ENCODE measurements at places on chromosomes 6 and 20.

DNA sequence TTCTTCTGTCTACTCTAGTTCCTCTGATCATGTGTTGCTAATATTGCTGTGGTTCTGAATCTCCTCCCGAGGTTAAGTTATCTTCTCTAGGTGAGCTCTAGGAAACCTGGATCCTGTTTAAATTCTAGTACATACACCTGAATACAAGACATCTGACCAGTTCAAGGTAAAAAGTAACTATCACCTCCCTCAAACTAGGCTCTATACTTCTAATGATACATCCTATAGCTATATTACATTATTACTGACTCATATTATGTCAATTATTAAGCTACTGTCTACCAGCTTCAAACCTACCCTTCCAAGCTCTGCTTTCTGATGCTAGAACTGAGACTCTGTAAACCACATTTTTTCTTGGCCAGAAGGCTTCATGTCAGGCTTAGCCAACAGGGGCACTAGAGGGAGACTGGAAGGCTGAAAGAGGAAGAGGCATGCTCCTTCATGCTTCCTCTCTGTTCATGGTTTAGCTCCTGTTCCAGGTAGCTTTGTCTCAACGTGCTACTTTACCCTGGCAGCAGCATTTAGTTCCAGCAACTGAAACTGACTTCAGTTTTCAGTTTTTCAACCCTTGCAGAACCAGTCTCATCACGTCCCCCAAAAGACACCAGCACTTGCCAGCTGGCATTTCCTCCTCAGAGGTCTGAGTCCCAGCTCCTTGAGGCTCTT is 148.4 kb upstream of the TOP1 start:
- DNase-seq, result no peak

DNA sequence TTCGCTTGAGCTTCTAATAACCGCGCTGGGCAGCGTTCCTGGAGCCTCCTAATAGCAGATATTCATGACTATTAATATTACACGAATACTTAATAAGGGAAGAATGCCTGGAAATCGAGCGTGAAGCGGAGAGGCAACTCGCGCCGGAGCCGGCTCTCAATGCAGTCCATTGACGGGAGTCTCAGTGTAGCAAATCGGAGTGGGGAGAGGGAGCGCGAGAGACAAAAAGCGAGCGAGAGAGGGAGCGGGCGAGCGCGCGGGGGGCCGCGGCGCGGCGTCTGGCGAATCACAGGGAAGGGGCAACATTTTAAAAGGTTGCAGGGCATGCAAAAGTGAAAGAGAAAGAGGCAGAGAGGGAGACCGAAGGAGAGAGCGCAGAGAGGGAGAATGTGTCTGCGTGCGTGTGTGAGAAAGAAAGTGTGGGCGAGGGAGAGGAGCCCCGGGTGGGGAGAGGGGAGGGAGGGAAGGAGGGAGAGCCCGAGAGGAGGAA is 2.9 kb downstream of the TFAP2A start:
- DNase-seq, result no peak

- no peak for DNase-seq
These were observed 21.4 kb downstream of the PYGB start for GRCh38 chr20:25269057-25269832.

- DNase-seq, result no peak
These were observed 84.7 kb downstream of the ASXL1 start for GRCh38 chr20:32442630-32443373.

DNA sequence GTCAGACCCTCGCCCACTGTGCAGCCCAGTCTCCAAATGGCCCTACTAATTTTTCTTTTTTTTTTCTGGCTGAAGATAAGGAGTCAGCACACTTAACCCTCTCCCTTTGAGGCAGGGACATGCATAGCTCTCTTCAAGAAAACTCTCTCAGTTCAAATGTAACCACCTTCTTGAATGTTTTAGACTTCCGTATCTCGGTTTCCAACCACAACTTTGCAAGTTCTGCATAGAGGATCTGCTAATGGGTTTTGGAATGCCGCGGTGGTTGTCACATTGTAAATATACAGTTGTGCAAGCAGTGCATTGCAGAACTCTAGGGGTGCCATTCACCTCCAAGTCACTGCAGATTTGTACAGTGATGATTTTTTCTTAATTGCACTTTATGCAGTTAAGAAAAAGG is 59.4 kb upstream of the SLC35B3 start:
- DNase-seq, result no peak

DNA sequence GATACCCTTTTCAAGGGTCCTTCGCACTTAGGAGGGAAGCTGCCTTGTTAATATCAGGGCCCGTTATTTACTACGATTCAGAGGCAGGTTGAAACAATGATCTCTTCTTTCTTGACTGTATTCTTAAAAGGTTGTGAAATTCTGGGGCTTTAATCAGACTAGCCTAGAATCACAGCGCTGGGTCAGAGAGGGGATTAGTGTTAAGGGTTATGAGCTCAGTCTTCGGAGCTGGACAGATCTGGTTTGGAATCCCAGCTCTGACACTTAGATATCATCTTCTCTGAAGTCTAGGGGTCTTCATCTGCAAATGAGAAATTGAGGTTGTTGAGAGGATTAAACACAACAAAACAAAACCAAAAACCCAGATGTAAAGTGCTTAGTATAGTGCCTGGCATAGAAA is 77.4 kb downstream of the CD83 start:
- no peak for DNase-seq

DNA sequence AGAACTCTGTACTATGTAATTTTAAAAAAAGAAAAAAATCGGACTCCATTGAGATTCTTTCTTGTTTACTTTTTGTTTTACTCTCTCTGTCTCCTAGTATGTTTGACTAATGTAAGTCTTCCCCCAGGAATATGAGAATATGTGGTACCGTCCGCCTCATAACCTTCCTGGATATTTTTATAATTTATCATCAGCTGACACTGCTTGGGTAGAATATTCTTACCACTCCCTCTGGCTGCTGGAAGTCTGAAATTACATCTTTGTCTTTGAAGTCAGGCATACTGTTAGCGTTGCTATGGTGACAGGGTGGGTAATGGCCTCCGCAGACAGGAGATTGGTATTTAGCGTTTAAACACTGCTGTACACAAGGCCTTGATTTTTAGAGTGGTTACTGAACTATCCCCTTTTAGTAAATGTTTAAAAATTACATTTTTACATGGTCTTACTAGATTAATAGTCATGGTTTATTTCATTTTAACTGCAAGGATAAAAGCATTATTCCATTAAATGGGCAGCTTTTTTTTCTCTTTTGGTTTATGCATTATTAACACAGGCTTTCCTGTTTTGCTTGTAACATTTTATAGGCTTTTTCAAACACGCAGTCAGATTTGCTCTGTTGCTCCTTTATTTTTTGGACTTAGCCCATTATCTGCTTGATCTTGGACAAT is 176.4 kb downstream of the ARID1B start:
- DNase-seq, result no peak

- no peak for DNase-seq
These were observed 61.7 kb upstream of the SLC22A23 start for GRCh38 chr6:3518356-3519190.

DNA sequence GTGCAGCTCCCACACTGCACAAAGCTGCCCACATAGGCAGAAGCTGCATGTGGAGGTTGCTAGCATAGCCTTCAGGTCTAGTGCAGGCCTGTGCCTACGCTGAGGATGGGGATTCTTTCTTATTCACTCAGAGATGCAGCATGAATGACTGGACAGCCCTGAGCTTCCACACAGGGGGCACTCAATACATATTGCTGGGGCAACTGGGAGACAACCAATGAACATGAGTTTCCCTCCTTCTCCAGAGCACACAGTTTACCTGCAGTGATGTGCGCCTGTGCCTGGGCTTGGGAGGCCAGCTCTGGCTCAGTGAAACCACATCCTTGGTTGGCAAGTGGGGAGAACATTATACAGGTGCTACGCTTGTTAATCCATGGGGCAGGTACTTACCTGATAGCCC is 389.9 kb downstream of the RNGTT start:
- DNase-seq, result no peak

- no peak for DNase-seq
These were observed 99.1 kb upstream of the KCNK16 start for GRCh38 chr6:39421383-39422225.

- no peak for DNase-seq
These were observed 224.3 kb upstream of the SLC35B3 start for GRCh38 chr6:8659404-8660189.

DNA sequence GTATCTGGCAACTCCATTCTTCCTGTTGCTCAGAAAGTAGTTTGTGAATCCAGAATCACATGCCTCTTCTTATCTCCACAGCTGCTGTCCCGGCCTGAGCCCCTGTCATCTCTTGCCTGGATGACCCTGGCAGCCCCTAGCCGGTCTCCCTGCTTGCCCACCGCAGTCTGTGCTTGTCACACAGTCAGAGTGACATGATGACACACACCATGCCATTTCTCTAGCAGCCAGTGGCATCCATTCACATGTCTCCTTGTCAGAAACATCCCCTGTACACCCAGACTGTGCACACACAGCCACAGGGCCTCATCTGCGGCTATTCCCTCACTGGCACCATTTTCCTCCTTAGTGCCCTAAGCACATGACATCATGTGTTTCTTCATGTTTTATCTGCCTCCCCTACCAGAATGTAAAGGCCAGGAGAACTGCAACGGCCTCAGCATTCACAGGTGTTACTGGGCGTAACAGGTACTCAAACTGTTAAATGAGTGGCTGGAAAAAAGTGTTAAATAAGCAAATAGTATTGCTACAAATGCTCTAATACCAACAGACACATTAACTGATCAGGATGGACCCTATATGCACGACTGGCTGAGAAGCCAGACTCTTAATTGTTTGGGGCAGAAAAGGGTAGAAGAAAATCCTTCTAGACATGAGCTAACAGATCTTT is 9.6 kb downstream of the ABHD12 start:
- no peak for DNase-seq

GRCh38 chr6:30497714-30498113 is 8.4 kb downstream of the HLA-E start:
- DNase-seq, result no peak

- no peak for DNase-seq
These were observed 78.5 kb upstream of the FRMD1 start for GRCh38 chr6:168157272-168158212.

- DNase-seq, result no peak
These were observed 77.4 kb downstream of the ASXL1 start for GRCh38 chr20:32435449-32436107.

DNA sequence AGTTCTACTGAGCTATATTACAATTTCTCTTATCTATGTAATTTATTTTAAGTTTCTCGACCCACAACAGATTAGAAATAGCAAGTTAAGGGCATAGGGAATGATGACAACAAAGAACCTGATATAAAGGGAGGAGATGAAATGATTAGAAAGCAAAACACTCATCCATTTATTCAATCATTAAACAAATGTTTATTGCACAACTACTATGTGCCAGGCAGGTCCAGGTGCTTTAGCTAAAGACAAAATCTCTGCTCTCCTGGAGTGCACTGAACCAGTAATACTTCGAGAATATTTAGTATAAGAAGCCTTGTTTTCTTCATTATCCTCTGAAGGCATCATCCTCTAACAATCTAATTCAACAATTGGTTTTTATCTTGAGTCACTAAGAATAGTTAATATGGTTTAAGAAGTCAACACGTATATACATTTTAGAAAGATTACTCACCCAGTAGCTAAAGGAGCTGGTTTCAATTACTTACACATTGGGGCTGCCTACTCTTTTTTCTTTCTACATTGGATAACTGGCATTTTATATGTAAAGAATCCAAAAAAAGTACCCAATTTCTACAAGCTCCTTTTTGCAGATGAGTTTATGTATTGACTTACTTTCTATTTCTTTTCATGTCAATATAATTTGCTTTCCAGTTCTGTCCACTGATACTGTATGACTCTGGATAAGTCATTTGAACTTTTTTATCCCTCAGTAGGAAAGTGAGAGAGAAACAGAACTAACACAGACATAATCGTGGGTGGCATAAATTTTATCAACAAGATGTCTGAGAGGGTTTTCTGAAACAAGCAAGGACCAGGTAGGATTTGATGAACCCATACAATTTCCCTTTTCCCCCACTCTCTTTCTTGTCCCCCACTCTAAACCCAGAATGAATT is 312.6 kb downstream of the CLIC5 start:
- no peak for DNase-seq

GRCh38 chr20:44136579-44137265 is 50.3 kb downstream of the JPH2 start:
- no peak for DNase-seq

DNA sequence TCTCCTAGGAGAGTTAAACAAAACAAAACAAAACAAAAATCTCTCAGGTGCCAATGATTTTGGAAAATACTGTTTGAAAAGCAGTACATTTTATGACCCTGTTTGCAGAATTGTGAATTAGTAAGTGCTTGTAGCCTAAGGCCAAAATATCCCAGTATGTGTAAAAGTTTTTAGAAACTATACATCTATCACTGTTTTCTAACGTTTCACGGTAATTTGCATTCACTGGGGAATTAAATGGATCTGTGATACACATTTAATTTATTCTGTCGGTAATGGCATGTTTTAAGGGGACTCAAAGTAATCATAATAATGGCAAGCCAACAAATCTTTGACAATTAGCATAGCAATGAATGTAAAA is 95.6 kb upstream of the FAM184A start:
- no peak for DNase-seq

GRCh38 chr20:56157530-56158203 is 90.9 kb upstream of the MC3R start:
- DNase-seq, result no peak

DNA sequence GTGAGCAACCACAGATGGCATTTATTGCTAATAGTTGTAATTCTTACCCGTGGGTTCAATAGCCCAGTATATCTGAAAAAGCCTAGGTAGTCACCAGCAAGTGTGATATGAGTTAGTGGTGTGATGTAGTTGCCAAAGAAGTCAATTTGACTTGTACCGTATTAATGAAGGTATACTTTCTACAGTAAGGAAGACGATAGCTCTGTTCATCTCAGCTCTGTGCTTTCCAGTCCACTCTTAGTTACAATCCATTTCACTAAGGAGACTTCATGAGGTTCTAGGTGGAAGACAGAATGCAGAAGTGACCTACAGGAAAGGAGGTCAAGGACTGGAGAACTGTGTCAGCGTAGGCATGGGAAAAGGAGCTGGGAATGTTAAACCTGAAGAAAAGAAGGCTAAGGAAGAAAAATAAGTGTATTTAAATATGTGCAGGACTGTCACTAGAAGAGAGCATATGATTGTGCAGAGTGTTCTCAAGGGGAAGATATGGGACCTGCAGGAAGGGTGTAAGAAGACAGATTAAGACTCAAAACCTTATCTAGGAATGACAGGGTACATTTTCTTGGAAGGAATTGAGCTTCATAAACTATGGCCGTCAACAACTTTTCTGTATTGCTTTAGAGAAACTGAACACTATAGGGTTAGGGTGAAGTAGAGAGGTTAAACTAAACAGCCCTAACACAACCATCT is 116.9 kb upstream of the SCGN start:
- DNase-seq, result no peak

- no peak for DNase-seq
These were observed 32.7 kb downstream of the PTPRK start for GRCh38 chr6:128487746-128488145.

- DNase-seq, result no peak
These were observed 21.6 kb upstream of the ZBTB22 start for GRCh38 chr6:33339193-33339592.

DNA sequence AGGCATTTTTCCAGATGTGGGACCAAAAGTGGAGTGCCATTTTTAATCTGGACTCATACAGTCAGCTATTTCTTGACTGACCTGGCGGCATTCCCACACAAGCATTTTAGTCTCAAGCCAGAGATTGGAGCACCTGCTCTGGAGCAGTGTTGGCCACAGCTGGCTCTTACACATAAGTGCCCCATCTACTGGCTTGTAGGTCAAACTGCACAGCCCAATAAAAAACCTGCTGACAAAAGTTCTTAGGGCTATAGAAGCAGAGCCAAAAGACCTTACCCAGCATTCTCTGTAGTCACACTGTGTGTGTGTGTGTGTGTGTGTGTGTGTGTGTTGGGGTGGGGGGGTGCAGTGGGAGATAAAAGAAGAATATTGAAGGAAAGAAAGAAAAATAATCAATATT is 38.6 kb upstream of the SENP6 start:
- no peak for DNase-seq
